ENCODE measurements at places on chromosomes 6 and 20. TPM values are rescaled to one million over a fixed set of nuclear protein-coding genes. Genes with fewer than 3 reads are reported as not detected.
A peak's percentile ranks its signal among the peaks of the same experiment; 100 is the strongest.

Gene PRND
- total RNA-seq: 0.13 TPM

GRCh38 chr6:161498359-161498758 lies 224.5 kb upstream of the AGPAT4 start:
- H3K27ac ChIP-seq: no peak overlapping the region
- no peaks in the 10 kb centered on the region for H3K4me1 ChIP-seq
- H3K4me3 ChIP-seq: no peak overlapping the region
- no peaks in the 10 kb centered on the region for H3K36me3 ChIP-seq
- no peaks in the 10 kb centered on the region for H3K27me3 ChIP-seq
- DNase-seq: peak; percentile 18

Gene OPN5
- total RNA-seq: 0.89 TPM

- H3K4me3 ChIP-seq: peak within 1 kb of the TSS; percentile 21
- peak; percentile 72 for DNase-seq
- no peaks in the 10 kb centered on the region for H3K4me1 ChIP-seq
- H3K27ac ChIP-seq: no peak within 1 kb of the TSS
- peaks cover 3% of the 10 kb centered on the region for H3K36me3 ChIP-seq
These were observed at the start of gene RSPH9 for GRCh38 chr6:43644940-43645612. Gene RSPH9 (plus strand): TSS chr6:43645036. CDS start chr6:43645099, 63 bp downstream.

Gene PLEKHG1
- 21.9 TPM for total RNA-seq

- H3K36me3 ChIP-seq: no peaks in the 10 kb centered on the region
- no peaks in the 10 kb centered on the region for H3K27me3 ChIP-seq
- no peak for DNase-seq
- H3K4me1 ChIP-seq: no peaks in the 10 kb centered on the region
- H3K4me3 ChIP-seq: no peak overlapping the region
These were observed 20.6 kb downstream of the CNBD2 start for GRCh38 chr20:35988910-35989463.

Gene MMP24
- 0.80 TPM for total RNA-seq

Gene PPP1R14C
- 145 TPM for total RNA-seq

DNA sequence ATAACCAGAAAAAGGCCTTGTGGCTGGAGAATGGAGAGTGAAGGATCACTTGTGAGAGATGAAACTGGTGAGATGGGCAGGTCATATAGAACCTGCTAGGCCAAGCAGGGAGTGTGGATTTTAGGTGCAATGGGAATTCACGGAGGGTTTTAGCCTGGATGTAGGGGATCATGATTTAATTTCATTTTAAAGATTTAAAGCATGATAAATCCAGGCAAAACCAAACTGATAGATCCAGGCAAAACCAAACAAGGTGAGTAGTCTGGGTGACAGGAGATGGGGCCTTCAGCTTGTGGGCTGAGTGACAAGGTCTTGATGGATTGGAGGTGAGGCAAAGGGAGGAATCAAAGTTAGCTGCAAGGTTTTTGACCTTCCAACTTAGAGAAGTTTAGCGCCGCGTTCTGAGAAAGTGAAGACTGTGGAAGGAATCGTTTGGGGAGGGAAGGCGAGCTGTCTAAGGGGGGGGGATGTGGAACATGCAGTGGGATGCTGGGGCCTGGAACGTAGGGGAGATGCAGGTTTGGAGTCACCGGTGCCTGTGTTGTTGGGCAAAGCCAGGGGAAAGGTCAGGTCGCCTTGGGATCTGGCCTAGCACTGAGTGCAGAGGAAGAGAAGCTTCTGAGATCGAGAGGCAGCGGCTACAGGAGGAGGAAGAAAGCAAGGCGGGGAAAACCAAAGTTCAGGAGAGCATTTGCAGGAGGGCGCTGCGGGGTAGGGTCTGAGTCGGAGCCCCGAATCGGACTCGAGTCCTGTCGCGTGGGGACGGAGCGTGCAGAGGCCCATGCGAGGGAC lies 1.3 kb upstream of the PLCG1 start:
- peaks cover 41% of the 10 kb centered on the region for H3K4me1 ChIP-seq
- peak overlapping the region; percentile 99 for H3K27ac ChIP-seq
- no peak for DNase-seq

Gene IL17F
- total RNA-seq: not detected

DNA sequence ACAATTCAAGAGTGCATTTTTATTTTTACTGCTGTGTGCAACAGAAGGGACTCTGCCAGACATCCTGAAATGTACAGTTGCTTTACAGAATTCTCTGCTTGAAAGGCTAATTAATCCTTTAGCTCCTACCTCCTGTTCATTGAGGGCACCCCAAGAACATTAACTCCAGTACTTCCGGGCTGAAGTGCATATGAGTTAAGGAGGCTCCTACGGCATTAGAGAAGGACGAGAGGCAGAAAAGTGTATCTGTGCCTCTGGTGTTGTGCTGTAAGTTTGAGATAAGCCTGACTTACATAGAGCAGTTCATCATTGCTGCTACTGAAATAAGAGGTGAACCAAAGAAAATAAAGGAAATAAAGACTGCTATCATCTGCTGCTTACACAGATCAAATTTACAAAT lies 609.3 kb upstream of the ADGRB3 start:
- no peaks in the 10 kb centered on the region for H3K27me3 ChIP-seq
- H3K36me3 ChIP-seq: no peaks in the 10 kb centered on the region
- no peak overlapping the region for H3K4me3 ChIP-seq

GRCh38 chr20:21395666-21396598 lies 1.4 kb downstream of the NKX2-4 start:
- H3K36me3 ChIP-seq: no peaks in the 10 kb centered on the region
- H3K4me1 ChIP-seq: peaks cover 4% of the 10 kb centered on the region
- no peak overlapping the region for H3K4me3 ChIP-seq
- DNase-seq: no peak
- no peak overlapping the region for H3K27ac ChIP-seq
- peaks cover 100% of the 10 kb centered on the region for H3K27me3 ChIP-seq

DNA sequence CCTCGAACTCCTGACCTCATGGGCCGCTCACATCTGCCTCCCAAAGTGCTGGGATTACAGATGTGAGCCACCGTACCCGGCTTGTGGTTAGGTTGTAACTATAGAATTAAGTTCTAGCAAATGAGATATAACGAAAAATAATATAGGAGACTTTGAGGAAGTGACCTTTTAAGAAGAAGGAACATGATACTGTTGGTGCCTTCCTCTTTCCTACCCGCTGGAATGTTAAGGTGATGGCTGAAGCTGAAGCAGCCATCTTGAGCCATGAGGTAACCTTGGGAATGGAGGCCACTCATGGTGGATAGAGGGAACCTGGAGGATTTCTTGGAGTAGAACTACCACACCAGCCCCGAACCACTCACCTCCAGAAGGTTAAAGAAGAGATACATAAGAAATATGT lies 48.1 kb upstream of the MDGA1 start:
- no peaks in the 10 kb centered on the region for H3K36me3 ChIP-seq
- no peaks in the 10 kb centered on the region for H3K4me1 ChIP-seq
- no peak overlapping the region for H3K4me3 ChIP-seq
- H3K27me3 ChIP-seq: peaks cover 5% of the 10 kb centered on the region

Gene PNPLA1
- total RNA-seq: 0.21 TPM

- peaks cover 17% of the 10 kb centered on the region for H3K4me1 ChIP-seq
- H3K4me3 ChIP-seq: no peak overlapping the region
These were observed 12.8 kb downstream of the KCNK15 start for GRCh38 chr20:44758247-44759101.

DNA sequence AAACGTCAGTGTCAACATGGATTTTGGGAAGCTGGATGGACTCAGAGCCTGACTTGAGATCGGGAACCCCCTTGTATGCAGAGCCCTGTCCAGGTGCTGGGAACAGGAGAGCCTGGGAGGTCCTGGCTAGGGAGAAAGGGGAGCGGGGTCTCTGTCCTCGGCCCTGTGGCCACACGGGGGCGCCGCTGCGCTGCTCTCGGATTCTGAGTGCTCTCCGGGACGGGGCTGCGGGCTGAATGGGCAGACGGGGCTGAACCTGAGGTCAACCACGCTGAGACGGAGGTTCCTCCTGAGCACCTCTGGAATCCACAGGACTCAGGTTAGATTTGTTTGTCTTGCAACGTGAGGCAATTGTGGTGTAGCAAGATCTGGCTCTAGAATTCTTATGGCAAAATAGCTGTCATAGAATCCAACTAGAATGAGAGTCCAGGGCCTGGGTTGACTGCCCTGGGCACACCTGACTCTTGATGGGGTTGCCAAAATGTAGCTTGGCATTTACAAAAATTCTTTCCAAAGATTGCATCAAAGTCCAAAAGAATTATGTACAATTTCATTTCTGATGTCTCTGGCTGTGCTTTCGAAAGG lies 20.6 kb upstream of the HLA-F start:
- no peaks in the 10 kb centered on the region for H3K36me3 ChIP-seq
- peak; percentile 46 for DNase-seq
- H3K4me3 ChIP-seq: no peak overlapping the region
- no peak overlapping the region for H3K27ac ChIP-seq
- H3K4me1 ChIP-seq: no peaks in the 10 kb centered on the region

- H3K27me3 ChIP-seq: no peaks in the 10 kb centered on the region
- peaks cover 5% of the 10 kb centered on the region for H3K36me3 ChIP-seq
- DNase-seq: no peak
- H3K4me3 ChIP-seq: peak overlapping the region; percentile 83
- H3K27ac ChIP-seq: peak overlapping the region; percentile 95
These were observed 41.0 kb downstream of the GNAS start for GRCh38 chr20:58893355-58894120.

Gene TJAP1
- total RNA-seq: 19.2 TPM

GRCh38 chr6:154555073-154555677 lies 44.7 kb upstream of the CNKSR3 start:
- H3K4me1 ChIP-seq: no peaks in the 10 kb centered on the region
- H3K4me3 ChIP-seq: no peak overlapping the region
- no peaks in the 10 kb centered on the region for H3K27me3 ChIP-seq
- H3K27ac ChIP-seq: no peak overlapping the region
- DNase-seq: no peak

DNA sequence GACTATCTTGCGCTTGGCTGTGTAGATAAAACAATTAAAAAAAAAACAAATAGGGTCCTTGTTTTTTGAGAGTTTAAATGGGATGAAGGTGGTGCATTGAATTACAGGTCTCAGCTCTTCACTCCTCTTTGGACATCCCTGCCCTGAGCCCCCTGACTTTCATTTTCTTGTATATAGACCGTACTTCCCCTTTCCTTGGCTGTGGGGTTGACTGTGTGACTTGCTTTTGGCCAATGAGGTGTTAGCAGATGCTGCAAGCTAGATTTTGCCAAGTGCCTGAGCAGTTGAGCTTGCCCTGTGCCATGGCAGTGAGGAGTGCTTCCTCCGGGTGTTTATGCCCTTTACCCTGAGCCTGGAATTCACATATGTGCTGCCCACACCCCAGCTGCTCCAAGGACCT lies 386.1 kb upstream of the ZFP64 start:
- H3K27me3 ChIP-seq: no peaks in the 10 kb centered on the region
- H3K4me1 ChIP-seq: no peaks in the 10 kb centered on the region
- no peaks in the 10 kb centered on the region for H3K36me3 ChIP-seq
- no peak overlapping the region for H3K4me3 ChIP-seq
- no peak overlapping the region for H3K27ac ChIP-seq
- DNase-seq: no peak

Gene FOXF2
- 0.13 TPM for total RNA-seq

GRCh38 chr6:33277663-33278391 lies 904 bp downstream of the B3GALT4 start:
- no peaks in the 10 kb centered on the region for H3K27me3 ChIP-seq
- H3K36me3 ChIP-seq: peaks cover 63% of the 10 kb centered on the region
- peak overlapping the region; percentile 70 for H3K4me3 ChIP-seq
- H3K27ac ChIP-seq: peak overlapping the region; percentile 93
- peaks cover 46% of the 10 kb centered on the region for H3K4me1 ChIP-seq

DNA sequence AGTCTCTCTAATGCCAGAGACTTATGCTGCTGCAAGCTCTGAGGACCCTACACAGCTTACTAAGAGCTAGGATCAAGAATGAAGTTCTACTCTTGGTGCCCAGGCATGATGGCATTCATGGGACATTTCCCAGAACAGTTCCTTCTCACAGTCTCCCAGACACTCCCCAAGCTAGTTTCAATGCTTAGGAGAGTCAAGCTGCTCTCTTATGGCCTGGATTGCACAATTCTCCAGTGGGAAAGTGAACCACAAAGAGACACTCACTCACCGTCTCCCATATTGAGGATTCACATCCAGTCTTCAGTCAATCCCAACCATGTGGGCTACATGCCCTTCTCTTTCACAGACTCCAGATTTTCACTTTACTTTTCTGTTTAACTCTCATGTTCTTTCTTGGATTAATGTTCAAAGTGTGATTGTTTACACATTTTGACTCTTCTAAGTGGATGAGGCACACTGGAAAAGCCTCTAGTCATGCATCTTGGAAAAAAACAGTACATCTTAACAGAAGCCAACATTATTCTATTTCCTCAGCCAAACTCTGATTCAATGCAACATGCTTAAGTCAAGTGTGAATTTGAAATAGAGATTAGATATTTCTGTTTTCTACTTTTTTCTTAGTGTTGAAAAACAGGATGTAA lies 447.8 kb upstream of the BTBD3 start:
- no peak for DNase-seq
- H3K4me3 ChIP-seq: no peak overlapping the region
- no peak overlapping the region for H3K27ac ChIP-seq
- no peaks in the 10 kb centered on the region for H3K27me3 ChIP-seq

GRCh38 chr6:32529697-32530430 lies at the start of gene HLA-DRB5:
Gene HLA-DRB5 (minus strand): TSS chr6:32530287. CDS start chr6:32530224, 63 bp downstream.
- no peak for DNase-seq
- no peaks in the 10 kb centered on the region for H3K36me3 ChIP-seq
- no peak within 1 kb of the TSS for H3K4me3 ChIP-seq

Gene EDN3
- not detected for total RNA-seq

DNA sequence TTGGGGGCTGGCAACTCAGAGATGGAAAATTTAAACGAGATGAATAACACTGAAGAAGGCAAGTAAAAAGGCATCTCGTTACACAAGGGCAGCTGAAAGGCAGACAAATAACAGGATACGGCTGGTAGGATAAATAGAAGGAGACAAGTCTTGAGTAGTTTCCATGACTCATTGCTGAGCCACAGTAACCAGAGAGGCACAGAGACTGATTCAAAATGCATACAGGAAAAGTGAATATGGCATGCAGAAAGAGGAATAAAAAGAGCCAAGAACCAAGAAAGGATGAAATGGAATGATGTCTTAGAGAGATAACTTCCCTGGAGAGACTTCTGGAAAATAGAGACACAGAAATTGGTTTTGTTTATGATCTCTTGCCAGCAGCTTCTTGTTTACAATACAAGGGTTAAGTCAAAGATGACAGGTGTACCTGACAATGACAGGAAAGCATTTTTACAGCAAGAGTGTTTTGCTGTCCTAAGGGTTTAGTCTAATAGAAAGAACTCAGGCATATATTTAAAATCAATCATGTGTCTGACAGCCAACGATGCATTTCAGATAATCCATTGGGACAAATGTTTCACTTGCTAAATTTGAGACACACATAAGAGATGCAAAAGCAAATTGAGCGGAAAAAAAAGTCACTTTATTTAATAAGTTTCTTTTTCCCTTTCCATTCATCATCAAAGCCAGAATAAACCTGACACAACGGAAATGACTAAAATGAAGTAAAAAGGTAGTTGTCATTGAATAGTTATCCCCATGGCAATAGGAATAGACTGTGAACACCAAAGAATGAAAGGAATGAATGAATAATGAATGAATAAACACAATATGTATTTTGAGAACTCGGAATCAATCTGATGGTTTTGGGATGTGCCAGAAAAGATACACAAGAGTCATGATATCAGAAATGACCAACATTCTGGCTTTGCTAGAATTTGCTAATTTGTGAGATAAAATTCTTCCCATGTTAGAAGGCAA lies 68.0 kb upstream of the KCNQ5 start:
- H3K4me1 ChIP-seq: no peaks in the 10 kb centered on the region
- H3K4me3 ChIP-seq: no peak overlapping the region
- DNase-seq: no peak
- no peaks in the 10 kb centered on the region for H3K27me3 ChIP-seq

Gene INSM1
- total RNA-seq: 0.09 TPM
